ENCODE measurements at places on chromosomes 7 and 10.

GRCh38 chr10:127937069-127937468 lies 30.2 kb downstream of the PTPRE start:
- no peak for DNase-seq

- DNase-seq = no peak
Measured at GRCh38 chr10:122721111-122721510, 21.5 kb upstream of the C10orf120 start.

DNA sequence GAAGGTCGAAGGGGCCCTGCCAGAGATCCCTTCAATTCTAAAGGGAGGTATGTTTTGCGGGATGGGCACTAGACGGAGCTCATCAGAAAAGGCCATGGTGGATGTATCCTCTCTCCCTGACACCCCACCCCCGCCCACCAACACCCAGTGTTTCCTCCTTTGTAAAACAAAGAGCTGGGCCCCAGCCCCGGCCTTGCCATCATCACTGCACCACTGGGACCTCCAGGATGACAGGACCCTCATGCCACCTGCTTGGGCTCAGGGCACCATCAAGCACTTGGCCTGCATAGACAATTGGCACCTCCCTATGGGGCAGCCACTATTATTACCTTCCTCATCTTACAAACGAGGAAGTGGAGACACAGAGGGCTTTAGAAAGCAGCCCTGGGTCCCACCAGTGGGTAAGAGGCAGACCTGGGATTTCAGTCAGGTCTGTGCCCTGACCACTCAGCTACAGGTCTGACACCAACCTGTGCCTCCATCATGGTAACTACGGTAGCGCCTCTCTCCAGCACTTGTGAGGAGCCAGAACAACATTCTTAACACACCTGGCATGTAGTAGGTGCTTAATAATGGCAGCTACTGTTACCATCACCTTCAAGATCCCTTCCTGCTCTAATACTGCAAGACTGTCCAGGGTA lies 2.0 kb downstream of the CALML3 start:
- no peak for DNase-seq

- DNase-seq = no peak
Measured at GRCh38 chr10:43962346-43963191, 313.9 kb upstream of the ZNF32 start.

GRCh38 chr7:64433590-64433989 lies 119.8 kb downstream of the ZNF736 start:
- DNase-seq = no peak

DNA sequence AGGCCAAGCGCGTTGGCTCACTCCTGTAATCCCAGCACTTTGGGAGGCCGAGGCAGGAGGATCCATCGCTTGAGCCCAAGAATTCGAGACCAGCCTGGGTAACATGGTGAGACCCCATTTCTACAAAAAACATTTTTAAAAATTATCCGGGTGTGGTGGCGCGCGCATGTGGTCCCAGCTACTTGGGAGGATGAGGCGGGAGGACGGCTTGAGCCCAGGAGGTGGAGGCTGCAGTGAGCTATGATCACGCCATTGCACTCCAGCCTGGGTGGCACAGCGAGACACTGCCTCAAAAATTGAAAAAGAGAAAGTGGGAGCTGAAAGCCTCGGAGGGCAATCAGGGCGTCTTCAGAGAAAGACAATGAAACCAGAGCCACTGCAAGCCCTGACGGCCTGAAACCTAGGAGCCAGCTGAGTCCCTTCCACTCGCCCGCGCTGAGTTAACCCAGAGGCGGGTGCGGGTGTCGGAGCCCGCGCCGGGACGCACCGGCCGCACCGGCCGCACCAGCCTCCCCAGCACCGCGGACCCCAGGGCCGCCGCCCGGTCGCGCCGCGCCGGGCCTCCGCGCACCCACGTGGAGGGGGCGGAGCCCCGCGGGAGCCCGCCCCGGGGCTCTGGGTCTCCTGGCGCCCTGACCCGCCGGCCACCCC lies 22.4 kb downstream of the ZFAND2A start:
- no peak for DNase-seq

GRCh38 chr7:82007315-82007714 lies 237.5 kb upstream of the HGF start:
- no peak for DNase-seq

- DNase-seq = peak; percentile 78
Measured at GRCh38 chr7:101814991-101815825, 2.2 kb upstream of the CUX1 start.

GRCh38 chr10:130169136-130169859 lies 33.1 kb downstream of the GLRX3 start:
- DNase-seq = no peak

GRCh38 chr7:23291957-23292560 lies 7.1 kb upstream of the MALSU1 start:
- DNase-seq = no peak

GRCh38 chr10:79143879-79144278 lies 75.1 kb downstream of the ZMIZ1 start:
- no peak for DNase-seq

GRCh38 chr7:23044581-23044980 lies 30.7 kb upstream of the HYCC1 start:
- no peak for DNase-seq

DNA sequence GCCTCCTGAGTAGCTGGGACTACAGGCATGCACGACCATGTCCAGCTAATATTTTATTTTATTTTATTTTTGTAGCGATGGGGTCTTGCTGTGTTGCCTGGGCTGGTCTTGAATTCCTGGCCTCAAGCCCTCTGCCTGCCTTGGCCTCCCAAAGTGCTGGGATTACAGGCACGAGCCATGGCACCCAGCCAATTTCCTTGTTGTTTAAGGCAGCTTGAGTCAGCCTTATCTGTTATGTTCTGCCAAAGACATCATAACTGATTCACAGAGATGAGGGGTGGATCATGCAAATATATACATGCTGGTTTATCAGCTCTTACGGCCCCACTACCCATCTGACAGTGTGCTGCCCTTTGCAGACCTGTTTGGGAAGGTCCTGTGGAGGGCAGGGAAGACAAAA lies 826.7 kb downstream of the TYW1 start:
- no peak for DNase-seq

DNA sequence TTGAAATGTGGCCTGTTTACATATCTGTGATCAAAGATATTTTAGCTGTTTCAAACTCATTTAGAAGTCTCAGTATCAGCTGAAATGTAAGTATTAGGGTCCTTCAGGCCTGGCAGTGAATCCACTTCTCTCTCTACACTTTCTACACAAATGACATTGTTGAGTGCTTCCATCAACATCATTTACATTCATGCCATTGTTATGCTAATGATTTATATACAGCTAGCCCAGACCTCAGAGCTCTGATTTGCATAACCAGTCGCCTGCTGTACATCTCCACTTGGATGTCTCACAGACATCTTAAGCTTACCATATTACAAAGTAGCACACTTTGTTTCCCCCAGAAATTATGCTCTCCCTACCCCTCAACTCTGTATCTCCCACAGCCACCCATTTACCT lies 71.6 kb downstream of the GSDME start:
- no peak for DNase-seq

GRCh38 chr7:16644636-16645592 lies 640 bp downstream of the ANKMY2 start:
- no peak for DNase-seq

DNA sequence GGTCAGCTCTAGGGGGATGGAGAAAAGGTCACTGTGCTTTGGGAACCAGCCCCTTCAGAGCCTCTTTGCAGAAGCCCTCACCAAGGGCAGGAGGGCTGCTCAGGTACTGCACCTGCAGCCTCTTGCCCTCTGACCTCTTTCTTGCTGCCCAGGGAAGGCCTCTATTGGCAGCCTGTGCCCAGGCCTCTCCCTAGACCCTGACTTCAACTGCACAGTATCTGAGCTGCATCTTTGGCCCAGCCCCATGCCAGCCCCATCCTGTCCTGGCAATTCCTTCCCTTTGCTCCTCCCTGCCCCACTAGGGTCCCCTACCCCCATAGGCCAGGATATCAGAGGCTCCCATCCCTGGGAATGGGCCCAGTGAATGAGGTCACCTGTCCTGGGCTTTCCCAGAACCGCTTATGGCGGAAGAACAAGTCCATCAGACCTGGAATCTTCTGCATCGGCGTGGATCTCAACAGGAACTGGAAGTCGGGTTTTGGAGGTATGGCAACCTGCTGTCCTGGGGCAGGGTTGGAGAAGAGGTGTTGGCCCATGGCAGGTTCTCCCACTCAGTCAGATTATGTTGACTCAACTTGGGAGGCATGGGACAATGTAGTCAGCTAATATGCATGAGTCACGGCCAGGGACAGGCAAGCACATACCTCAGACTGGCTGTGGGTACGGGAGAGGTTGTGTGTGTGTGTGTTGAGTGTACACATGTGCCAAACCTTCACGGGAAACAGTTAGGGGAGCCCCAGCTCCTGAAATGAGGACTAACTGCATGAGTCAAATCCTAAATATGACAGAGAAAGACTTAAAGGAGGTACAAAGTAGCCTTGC lies 17.1 kb upstream of the CPA1 start:
- no peak for DNase-seq

GRCh38 chr7:21543528-21544302 lies 876 bp downstream of the DNAH11 start:
- DNase-seq = no peak

GRCh38 chr10:24822590-24822989 lies 98.9 kb upstream of the ARHGAP21 start:
- DNase-seq = no peak

DNA sequence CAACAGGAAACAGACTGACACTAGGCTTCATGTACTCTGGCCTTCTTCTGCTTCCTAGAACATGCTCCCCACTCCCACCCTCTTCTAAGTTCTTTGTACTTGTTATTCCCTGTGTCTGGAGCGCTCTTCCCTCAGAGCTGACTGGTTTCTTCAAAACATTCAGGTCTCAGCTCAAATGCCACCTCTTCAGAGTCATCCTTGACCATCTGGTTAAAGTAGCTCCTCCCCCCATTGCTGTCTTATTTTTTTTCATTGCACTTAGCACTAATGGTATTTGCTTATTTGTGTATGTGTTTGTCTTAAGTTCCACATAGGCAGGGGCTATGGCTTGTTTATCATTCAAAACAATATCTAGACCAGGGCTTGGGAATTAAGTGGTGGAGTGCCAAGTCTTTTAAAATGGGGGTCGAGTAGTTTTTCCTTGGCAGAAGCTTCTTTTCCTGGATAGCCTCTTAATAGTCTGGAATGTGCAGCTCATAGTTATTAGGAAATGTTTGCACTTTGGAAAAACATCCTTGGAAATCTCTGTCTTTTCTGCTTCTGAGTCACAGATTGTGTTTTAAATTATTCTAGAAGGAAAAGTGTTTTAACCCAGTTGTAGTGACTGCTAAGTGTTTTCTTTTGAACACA lies 60.0 kb downstream of the RALA start:
- DNase-seq = no peak

GRCh38 chr7:141550386-141551093 lies 670 bp upstream of the AGK start:
- DNase-seq = no peak

DNA sequence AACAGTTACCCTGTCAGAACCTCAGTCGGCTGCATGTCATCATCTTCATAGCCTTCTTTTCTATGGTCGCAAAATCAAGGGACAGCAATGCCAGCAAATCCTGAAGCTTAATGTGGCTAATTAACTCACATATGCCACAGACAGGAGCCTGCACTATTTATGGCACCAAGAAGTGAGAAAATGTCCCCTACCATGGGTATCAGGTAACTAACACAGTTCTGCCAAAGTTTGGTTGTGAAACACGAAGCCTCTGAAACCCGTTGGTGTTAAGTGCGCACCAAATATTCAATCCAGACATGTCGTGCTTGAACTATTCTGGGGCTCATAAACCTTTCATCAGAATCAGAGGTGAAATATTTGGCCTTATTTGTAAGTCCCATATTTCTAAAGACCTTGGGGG lies 63.3 kb downstream of the EVX1 start:
- no peak for DNase-seq

DNA sequence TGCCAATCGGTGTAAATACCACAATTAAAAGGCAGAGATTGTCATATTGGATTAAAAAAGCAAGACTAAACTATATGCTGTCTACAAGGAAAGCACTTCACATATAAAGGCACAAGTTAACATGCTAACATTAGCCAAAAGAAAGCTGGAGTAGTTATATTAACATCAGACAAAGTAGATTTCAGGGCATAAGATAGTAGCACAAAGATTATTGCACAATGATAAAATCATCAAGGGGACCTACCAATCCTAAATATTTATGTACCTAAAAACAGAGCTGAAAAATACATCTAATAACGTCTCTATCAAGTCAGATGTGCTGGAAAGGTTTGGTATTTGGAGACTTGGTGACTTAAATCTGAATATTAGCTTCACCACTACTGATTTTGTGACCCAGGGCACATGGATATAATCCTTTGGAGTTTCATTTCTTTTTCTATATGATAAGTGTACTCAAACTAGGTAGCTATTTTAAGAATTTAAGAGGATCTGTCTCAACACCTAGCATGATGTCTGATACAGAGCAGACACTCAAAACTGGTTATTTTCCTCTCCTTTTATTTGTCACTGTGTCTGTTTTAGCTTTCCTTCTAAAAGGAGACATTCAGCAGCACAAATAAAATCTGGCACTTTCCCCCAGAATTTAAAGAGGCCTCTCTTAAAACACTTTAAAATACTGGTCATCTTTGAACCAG lies 156.5 kb downstream of the DOCK4 start:
- no peak for DNase-seq

DNA sequence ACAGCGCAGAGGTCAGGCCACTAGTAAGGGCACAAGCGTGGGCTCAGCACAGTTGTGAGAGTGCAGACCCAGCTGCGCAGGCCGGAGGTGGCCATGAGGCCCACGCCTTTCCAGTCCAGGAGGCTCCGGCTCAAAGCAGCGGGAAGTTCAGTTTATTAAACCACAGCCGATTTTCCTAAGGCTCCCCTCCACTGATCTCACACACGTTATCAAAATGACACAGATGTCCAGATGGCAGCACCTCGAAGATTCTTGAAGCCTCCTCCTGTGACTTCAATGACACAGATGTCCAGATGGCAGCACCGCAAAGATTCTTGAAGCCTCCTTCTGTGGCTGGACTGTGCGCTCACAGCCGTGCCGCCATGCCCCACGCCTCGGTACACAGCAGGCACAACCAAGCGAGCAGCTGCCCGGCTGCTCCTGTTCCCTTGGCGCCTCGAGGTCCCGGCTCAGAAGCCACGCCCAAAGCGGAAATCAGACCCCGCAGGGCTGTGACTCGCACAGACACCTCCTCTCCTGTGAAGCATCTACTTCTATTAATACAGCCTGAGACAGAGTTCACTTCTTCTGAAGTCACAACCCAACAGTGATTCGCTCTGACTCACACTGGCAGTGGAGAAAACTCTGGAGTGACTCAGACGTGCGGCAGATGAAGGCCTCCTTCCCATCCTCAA lies 122.7 kb downstream of the MAD1L1 start:
- DNase-seq = peak; percentile 86

- no peak for DNase-seq
Measured at GRCh38 chr7:78690174-78690573, 763.3 kb downstream of the MAGI2 start.

- no peak for DNase-seq
Measured at GRCh38 chr7:96671854-96672253, 37.8 kb downstream of the SEM1 start.

Data from NAMALWA (cell line).